ENCODE measurements at places on chromosomes 7 and 10.

- DNase-seq, result no peak
Observed at GRCh38 chr10:21954690-21955089, 48.8 kb downstream of the DNAJC1 start.

DNA sequence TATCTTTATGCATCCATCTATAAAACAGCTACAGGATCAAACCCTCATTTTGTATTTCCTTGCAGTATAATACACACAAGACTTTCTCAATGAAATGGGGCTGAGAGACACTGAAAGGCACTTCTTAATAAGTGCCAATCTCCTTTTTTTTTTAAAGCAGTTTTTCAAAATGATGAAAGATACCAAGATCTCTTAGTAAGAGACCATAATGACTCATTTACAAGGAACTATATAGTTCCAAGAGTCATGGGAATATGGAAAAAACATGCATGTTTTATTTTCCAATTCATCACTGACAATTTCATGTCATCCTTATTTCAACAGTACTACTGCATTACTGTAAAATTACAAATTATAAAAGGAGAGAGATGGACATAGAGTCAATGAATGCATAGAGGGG is 973.7 kb downstream of the GATA3 start:
- DNase-seq, result no peak

- no peak for DNase-seq
Observed at GRCh38 chr10:5512881-5513612, 11.7 kb upstream of the CALML3 start.

DNA sequence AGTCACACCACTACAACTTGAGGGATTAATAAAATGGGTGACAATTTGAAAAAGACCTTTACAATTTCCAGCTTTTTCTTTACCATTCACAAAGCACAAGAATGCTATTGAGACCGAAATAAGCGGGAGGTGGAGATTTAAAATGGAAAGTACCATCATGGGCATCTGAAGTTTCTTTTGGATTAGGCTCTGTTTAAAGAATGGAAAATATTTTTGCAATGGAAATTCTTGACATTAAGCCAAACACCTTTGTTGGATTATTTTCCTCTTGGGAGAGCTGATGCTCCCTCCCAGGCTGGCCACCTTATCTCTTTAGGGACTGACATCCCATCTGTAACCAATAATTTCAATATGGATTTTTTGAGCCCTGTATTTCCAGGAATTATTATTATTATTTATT is 62.5 kb downstream of the BPGM start:
- DNase-seq, result no peak

- no peak for DNase-seq
Observed at GRCh38 chr10:71966046-71967004, 2.1 kb downstream of the CHST3 start.

- DNase-seq, result no peak
Observed at GRCh38 chr10:126387931-126388911, at the start of gene ADAM12. Gene ADAM12, minus strand, starts transcription at chr10:126388477. Its CDS starts 332 bp downstream, at chr10:126388145.

DNA sequence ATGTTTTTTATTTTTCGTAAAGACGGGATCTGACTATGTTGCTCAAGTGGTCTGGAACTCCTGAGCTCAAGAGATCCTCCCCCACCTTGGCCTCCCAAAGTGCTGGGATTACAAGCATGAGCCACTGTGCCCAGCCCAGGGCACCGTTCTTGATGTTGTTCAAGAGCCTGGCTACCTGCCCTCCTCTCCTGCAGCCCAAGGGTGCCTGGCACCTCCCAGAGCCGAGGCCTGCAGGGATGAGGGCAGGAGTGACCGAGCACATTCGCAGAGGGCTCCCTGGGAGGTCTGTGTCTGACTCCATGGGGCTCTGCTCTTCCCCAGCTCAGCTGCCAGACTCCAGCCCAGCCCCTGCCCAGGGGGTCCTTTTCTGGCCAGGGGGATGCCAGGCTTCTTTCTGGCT is 15.4 kb downstream of the SH2B2 start:
- no peak for DNase-seq

DNA sequence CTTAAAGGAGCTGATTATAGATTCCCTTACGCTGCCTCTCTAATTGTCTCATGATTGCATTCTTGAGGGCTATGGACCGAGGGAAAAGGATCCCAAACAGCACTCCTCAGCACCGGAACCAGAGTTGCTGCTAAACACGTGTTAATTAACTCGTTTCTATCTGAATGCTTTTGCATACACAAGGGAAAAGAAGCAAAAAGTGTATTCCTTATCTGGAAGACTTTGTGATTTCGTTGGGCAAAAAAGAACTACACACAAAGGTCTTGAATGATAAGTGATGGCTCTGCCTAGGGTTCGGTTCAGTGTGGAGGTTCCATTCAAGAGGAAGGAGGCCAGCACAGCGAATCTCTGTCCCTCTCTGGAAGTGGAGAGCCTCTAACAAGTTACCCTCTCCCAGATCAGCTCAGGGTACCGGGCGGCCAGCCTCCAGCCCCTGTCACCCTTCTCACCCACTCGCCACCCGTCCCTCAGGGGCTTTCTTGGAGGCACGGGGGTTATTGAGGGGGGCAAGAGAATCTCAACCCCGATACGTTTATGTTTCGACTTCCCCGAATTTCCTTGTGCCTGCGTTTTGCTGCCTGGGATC is 515 bp upstream of the SLC4A2 start:
- no peak for DNase-seq

GRCh38 chr10:7428673-7429350 is 18.0 kb upstream of the SFMBT2 start:
- DNase-seq, result no peak

DNA sequence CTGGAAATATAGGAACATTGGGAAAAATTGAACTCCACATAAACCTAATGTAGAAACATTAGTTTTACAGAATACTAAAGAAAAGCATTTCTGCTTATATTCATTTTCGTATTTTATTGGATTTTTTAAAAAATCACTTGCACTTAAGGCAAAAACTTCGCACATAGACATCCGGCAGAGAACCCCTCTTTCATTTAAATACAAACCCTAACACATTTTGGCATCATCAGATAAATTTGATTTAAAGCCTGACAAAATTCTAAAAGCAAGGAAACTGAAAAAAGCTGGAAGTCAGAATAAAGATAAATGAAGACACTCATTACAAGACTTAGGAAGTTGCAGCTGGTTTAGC is 396 bp upstream of the EXOC4 start:
- no peak for DNase-seq

DNA sequence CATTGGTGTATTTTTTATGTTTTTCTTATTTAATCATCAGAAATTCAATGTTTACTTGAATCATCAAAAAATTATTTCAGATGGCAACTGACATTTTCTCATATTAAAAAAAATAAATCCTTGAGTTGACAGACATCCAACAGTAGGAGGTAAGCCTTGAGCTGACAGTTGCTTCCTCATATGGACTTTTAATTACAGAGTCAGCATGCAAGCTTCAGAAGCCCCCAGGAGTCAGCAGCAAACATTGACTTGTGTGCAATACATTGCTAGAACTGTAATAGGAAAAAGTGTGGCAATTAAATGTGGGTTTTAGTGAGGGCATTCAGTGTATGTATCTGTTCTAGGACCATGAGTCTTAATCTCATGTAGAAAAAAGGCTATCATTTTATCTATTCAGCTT is 62.4 kb upstream of the TAS2R16 start:
- no peak for DNase-seq

- no peak for DNase-seq
Observed at GRCh38 chr7:19113855-19114550, 3.4 kb downstream of the TWIST1 start.

- DNase-seq, result no peak
Observed at GRCh38 chr7:103905997-103906396, 83.5 kb downstream of the RELN start.

- no peak for DNase-seq
Observed at GRCh38 chr10:50536617-50537240, 87.0 kb downstream of the SGMS1 start.

DNA sequence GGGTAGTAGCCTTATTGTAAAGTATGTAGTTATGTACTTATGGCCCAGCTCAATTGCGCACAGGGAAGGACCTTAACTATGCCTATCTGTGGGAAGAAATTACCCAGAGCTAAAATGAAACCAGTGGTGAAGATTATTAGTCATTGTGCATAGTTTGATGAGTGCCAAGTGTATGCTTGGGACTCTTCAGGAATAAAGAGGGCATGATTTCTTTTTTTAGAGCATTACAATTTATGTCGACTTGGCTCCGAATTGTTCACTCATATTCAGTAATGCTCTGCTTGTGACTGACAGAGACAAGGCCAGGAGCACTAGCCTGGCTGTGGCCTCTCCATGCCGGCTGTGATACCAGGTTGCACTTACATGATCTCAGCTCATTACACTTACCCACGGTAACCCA is 269.5 kb downstream of the TRIL start:
- DNase-seq, result no peak

DNA sequence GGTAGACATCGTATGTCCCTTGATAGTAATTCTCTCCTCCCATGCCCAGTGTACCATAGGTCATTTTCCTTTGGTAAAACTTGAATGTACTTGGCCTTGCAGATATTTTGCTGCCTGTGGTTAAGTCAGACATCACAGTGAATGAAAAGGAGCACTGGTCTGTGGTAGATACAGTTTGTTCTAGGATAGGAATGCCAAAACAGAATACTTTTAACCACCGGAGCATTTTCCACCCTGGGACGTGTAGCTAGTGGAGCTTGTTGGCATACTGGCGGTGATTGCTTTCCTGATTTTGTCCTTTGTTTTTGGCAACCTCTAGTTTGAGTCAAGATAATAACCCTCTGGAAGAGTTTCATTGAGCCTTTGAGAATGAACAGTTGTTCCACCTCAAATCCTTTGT is 92.0 kb upstream of the BMPER start:
- DNase-seq, result no peak

DNA sequence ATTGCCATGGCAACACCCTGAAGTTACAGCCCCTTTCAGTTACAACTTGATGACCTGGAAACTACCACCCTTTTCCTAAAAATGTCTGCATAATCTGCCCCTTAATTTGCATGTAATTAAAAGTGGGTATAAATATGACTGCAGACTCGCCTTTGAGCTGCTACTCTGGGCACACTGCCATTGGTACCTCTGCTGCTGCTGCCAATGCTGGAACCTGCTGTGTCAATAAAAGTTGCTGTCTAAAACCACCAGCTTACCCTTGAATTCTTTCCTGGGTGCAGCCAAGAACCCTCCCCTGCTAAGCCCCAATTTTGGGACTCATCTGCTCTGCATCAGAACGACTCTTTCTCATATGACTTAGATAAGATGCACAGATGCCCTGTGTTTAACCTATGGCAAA is 10.2 kb upstream of the FRA10AC1 start:
- DNase-seq, result no peak

DNA sequence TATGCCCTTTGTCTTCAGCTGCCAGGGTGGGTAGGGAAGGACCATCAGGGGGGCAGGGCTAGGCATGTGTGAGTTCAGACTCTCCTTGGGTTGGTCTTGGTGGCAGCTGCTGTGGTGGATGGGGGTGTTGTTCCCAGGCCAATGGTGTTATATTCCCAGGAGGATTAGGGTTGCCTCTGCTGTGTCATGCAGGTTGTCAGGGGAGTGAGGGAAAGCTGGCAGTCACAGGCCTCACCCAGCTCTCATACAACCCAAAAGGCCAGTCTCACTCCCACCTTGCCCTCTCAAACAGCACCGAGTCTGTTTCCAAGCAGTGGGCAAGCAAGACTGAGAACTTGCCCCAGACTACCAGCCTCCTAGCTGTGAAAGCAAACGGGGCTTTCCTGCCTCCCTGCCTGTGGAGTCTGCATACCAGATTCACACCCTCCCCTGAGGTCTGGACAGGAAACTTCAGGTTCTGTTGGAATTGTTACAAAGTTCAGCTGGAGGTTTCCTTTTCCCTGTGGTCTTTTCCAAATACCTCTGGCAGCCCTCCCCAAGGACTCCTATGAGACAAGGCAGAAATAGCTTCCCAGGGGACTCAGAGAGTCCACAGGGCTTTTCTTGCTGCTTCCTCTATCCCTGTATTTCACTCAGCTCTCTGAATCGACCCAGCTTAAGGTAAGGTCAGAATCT is 1.4 kb downstream of the HYAL4 start:
- no peak for DNase-seq

GRCh38 chr7:13904689-13905088 is 84.8 kb downstream of the ETV1 start:
- DNase-seq, result no peak

DNA sequence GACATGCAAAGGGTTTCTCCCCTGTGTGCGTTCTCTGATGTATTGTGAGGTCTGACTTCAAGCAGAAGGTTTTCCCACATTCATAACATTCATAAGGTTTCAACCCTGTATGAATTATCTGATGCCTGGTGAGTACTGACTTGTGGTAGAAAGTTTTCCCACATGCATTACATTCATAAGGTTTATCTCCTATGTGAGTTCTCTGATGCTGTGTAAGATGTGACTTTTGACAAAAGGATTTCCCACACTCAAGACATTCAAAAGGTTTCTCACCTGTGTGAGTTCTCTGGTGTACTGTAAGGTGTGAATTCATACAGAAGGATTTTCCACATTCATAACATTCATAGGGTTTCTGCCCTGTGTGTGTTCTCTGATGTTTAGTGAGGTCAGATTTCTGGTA is 45.1 kb downstream of the ZNF33B start:
- DNase-seq, result no peak

DNA sequence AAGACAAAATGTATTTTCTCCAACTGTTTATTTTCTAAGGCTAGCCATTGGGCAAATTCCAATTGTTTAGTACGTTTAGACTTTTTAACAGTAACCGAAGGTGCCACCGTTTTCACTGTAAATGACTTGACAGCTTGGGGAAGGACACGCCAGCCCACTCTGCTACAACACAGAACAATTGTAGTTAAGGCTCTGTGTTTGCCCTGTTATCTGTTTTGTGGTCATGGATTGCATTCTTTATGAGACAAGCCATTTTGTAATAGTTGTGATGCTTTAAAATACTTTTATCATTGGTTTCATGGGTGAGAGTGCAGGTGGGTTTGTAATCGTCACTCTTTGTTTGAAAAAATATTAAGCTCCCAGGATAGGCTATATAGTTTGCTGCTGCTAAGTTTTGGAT is 6.6 kb upstream of the PITRM1 start:
- DNase-seq, result no peak

GRCh38 chr7:41118486-41118885 is 584.4 kb downstream of the INHBA start:
- no peak for DNase-seq

DNA sequence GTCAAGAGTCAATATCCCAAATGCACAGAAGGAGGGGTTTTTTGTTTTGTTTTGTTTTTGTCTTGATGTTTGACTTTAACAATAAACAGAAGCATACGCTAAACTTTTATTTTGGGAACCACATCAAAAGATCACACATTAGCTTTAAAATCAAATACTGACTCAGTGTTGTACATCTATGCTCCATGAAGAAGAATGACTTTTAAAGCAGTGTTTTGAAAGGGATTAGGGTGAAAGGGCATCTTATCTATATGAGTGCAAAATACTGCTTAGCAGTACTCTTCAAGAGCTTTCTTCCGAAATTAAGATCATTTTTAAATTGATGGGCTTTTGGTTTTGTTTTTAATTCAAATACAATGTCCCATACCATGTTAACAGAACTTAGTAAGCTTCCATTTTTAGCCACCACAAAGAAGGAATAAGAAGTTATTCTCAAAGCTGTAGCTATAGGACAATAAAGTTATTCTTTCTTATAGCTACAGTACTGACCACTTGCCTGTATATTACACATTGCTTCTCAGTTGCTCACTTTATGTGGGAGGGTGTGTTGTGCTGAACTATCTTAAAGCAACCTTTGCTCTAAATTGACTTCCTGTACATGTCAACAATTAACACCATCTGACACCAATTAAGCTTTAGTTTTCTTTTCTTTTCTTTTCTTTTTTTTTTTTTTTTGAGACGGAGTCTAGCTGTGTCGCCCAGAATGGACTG is 144.3 kb upstream of the KAT6B start:
- DNase-seq, result no peak
